ENCODE measurements at places on chromosomes 1 and 21. TPM values are rescaled to one million over a fixed set of nuclear protein-coding genes. Genes with fewer than 3 reads are reported as not detected.

DNA sequence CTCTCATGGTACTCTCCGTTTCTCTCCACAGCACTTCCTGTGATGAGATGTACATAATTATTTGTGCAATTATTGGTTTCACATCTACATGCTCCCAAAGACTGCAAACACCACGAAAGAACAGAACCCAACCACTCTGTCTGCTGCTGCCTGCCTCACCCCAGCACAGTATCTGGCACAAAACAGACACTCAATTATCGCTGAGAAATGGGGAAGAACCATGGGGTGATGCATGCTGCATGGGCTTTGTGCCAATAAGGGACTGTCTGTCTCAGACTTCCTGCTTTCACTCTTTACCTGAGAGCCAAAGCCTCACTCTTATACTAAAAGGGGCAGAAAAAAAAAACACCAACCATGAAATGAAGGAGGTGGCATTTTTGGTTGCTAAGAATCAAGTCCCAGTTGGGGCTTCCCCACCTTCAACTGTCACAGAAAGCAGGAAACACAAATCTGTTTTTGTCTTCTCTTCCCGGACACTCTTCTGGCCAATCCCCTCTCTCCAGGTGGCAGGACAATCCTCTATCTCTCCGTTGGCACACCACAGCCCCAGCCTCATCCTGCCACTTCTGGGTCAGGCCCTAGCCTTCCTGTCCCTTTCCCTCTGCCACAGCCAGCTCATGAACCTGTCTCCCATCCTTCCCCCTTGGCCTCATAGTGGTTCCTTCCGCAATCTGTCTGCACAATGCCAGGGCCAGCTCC lies 82.0 kb downstream of the TGFBR3 start:
- no peak for DNase-seq

DNA sequence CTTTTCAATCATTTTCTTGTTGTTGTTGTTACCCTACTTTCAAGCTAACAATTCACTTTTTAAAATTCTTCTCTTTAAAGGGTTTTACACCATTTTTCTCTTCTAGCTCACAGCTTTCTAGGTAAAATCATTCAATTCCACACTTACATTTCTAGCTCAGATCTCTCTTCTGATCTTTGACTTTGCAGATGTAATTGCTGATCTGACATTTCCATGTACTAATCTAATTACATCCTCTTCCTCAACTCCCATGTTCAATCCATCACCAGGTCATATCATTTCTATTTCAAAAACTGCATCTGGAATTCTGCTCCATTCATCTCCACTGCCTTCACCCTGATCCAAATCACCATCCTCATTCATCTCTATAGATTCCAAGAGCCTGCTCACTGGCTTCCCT lies 3.0 kb downstream of the BCL10 start:
- DNase-seq: no peak

- no peak for DNase-seq
These were observed 25.6 kb downstream of the ZYG11B start for GRCh38 chr1:52751589-52752483.

Gene KCNJ15
- 9.3 TPM for total RNA-seq

Gene DNASE2B
- total RNA-seq: not detected

- DNase-seq: peak; percentile 81
These were observed 12.6 kb downstream of the PYCR2 start for GRCh38 chr1:225911191-225912130.

- no peak for DNase-seq
These were observed at the start of gene SUSD4 for GRCh38 chr1:223363856-223364684. Gene SUSD4, minus strand, starts transcription at chr1:223364176. Its CDS starts 751 bp downstream, at chr1:223363425.

GRCh38 chr1:2241820-2242219 lies 13.7 kb downstream of the SKI start:
- DNase-seq: no peak
